GM13977 (cell line): ENCODE measurements at places on chromosomes 16 and 17.
A peak's percentile ranks its signal among the peaks of the same experiment; 100 is the strongest.

DNA sequence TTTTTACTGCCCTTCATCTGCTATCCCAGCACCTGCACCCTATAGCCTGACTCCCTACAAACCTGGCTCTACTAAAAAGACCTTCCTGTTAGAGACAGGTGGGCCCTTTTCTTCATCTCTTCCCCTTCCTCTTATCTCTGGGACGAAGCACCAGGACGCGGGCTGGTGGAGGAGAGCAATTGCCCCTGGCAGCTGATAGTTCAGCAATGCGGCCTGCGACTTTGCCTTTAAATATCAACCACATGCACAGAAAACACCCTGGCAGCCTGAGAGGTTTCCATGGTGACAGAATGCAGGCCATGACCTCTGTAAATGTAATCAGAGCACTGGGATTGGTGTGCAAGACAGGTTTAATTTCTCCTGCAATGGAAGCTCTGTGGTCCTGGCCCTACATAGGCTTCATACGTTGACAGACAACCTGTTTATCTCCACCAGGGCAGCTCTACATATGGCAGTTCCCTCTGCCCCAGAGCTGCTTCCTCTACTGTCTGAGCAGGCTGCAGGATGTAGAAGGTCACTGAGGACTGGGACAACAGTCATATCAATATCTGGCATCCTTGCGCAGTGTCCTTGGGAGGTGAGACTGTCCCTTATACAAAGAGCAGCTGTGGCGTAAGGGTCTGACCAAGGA, 10.0 kb upstream of the SKAP1 start:
- no peak for DNase-seq

GRCh38 chr16:69399361-69399760, 13.6 kb upstream of the TERF2 start:
- DNase-seq, result no peak

DNA sequence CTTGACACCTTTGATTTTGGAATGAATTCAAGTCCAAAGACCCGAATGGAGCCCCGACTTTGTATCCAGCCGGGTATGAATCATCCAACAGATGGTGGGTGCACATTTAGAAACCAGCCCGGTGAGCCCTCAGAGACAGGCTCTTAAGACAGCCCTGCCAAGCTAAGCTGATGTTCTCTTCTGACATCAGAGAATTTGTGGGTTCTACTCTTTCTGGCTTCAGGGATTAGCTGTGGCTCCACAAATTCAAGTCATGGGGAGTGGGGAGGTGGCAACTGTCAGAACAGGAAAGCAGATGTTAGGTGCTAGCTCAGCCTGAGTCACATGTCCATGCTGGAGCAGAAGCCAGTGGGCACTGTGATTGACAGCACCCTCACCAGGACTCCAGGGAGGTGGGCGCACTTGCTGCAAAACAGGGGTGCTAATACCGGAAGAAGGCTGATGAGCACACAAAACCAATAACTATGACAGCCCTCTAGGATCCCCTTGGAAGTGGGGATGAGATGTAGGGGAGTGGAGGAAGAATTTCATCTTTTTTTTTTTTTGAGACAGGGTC, 31.4 kb upstream of the XYLT2 start:
- no peak for DNase-seq

DNA sequence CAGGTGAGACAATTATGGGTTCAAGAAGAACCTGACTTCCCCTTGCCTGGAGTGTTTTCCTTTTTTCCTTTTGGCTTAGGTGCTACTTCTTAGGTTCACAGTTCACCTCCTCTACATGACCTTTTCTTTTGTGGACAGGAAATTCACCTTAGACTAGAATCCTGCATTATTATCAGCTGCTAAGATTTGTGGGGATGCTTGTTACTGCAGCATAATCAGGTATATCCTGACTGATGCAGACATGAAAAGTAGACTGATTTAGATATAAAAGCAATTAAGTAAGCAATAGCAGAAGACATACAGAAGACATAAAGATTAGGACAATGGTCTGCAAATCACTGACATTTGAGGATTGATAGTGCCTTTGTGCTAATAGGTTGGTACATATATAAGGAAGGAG, 168.3 kb downstream of the SALL1 start:
- DNase-seq, result no peak

- DNase-seq, result peak; percentile 44
Measured at GRCh38 chr17:68346448-68346847, 55.2 kb downstream of the ARSG start.
